ENCODE measurements at places on chromosomes 7 and 10.

DNA sequence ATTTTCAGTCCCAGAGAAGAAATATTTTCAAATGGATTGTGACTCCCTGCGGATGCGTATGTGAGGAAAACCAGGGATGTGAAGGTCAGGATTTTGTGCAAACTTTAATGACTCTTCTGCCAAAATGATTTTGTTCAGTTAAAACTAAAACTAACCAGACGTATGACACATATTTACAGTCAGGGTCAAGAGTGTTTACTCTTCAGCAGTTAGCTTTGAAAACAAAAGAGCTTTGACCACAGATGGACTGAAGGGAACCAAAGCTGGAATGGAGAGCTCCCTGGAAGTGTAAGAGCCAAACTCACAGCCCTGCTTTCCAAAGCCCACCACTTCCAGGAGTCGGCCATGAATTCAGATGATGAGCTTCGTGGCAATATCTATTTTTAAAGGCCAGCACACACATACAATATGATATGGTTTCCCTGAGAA, 15.5 kb downstream of the SVIL start:
- peak; percentile 9 for DNase-seq

DNA sequence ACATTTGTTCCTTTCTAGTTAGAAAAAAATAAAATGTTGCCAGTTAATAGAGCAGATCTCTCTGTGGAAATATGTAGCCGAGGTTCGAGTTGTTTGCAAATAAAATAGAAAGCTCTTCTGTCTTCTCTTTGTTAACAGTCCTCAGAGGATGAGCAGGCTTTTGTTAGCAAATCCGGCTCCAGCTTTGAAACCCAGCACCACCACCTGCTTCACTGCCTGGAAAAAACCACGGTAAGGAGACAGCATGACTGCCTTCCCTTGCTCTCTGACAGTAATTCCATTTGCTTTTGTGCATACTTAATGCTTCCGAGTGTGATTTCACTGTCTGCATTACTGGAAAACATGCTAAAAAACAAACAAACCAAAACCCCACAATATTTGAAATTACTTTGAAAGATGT, 115.6 kb downstream of the TSPAN12 start:
- peak; percentile 53 for DNase-seq

DNA sequence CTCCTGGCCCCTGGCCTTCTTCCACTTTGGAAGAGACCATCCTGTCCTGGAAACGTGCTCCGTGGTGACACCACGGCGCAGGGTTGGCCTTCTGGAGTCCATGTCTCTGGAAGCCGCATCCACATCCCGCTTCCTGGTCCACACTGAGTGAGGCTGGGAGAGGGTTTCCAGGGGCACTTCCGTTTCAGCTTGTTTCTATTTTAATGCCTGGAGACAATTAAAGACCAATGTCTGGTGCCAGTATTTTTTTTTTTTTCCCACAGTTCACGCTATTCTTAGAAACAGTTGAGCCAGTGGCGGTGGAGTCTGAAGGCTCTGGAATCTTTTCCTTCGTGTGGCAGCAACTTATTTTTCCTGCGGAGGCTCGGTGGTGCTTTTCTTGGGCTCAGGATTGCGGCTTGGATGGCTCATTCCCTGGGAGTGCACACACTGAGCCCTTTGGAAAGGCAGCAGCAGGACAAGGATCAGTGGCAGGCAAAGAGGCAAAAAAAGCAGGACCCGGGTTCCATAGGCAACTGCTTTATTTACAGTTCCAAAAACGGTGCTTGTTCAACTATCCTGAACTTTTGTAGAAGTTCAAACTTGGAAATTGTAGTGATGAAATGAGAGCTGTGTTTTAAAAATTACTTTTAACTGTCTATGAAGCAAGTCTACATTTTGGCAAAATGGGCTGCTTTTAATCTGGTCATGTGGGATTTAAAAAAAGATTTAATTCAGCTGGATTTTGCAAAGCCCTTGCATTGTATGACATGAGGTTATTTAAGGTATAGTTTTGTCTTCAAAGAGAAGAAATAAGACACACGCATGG, 202.8 kb downstream of the BAMBI start:
- DNase-seq = no peak

DNA sequence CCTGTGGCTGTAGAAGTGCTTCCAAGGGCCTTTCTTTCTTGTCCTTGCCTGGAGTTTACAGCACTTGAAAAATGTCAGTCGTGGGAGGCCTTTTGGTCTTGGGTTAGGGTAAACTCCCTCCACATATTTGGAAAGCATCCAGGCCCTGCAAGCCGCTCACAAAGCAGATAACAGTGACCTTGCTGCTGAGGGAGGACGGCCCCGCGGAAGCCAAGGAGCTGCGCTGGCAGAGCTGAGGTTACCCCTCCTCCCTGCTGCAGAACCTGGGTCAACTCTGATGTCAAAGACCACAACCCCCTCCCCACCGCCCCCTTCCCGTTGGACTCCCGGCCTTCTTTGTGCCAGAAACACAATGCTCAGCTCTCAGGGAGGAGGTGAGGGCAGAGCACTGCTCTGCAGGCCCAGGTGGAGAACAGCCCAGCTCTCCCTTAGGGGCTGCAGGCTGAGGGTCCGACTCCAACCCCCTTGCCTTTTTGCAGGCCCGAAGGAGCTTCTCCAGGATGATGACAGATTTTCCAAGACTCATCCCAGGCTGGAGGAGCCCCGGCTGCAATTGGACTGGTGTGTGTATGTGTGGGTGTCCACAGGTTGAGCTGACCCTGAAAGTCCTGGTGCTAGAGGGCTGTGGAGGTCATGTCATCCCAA, 957.6 kb upstream of the ZNF722 start:
- DNase-seq = no peak

- peak; percentile 73 for DNase-seq
Observed at GRCh38 chr10:119177708-119178371, 772 bp downstream of the PRDX3 start.

- DNase-seq = no peak
Observed at GRCh38 chr10:72088889-72089575, 681 bp upstream of the SPOCK2 start.

DNA sequence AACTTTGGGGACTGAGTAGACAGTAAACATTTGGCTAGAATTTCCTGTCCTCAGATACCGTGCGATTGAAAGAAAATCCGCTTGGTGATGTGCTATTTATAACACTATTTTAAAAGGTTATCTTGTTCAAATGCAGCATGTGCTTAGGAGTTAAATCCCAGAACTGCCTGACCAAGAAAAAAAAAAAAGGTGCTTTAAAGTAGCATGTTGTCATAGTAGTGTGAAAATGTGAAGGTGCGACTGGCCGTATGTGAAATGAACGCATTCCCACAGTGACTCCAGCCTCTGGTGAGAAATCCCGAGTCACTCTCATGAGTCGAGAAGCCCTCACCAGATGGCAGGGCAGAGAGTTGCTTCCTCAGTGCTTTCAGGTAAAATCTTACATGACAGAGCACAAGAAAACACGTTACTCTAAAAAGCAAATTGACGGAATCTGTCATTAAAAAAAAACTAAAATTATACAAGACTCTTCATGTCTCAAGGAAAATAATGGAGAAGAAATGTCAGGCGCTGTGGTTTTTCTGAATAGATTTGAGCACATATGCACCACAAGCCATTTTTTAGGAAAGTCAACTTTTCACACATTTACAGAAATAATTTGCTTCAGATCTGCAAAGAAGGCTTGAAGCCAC, 18.4 kb upstream of the KLF6 start:
- DNase-seq = no peak

- no peak for DNase-seq
Observed at GRCh38 chr10:36094096-36094495, 452.0 kb upstream of the FZD8 start.

- DNase-seq = peak; percentile 2
Observed at GRCh38 chr10:92886334-92886961, 38.1 kb downstream of the EXOC6 start.

DNA sequence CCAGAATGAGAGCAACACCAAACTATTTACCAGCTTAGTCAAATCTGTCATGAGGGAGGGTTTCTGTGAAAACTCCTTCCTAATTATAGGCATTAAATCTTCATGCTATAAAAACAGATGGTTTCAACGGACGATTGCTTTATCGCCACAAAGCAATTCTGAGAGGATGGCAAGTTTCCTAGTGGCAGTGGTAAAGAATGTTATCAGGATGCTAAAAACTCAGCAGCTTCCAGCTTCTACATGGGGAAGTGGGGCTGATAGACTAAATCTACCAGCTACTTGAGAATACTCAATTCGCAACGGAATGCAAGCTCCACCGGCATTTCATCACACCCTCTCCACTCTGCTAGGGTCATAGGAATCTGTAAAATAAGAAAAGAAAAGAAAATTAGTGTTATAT, 41.8 kb downstream of the JCAD start:
- no peak for DNase-seq

- DNase-seq = no peak
Observed at GRCh38 chr7:101241015-101241363, 3.4 kb upstream of the CLDN15 start.

DNA sequence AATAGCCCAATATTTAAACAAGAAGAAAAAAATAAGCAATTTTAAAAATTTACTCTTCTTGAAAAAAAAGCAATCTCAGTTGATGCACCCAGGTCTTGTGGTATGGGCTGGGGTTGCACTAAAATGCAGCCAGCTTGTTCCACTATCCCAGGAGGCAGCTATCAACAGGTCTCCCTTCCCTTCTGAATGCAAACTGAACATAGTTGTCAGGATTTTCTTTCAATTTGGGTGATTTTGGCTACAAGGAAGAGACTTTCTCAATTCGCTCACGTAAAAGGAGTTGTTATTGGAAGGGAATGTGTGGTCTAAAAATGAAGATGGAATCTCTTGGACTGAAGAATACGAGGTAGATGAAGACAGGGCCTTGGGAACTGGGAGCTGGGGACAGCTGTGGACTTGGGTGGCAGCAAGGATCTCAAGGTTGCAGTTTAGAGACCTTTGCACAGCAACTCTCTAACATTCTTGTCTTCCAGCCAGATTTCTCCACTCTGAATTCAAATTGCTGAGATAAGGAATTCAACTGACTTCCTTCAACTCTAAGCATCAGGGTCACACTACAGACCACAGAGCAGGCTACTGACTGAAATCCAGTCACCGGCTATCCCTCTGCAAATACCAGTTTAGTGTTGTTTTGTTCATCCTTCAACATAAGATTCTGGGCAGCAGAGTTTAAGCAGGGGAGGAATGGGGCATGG, 3.1 kb upstream of the TMEM26 start:
- DNase-seq = no peak

- DNase-seq = no peak
Observed at GRCh38 chr7:121504482-121504881, 108.4 kb upstream of the FAM3C start.

DNA sequence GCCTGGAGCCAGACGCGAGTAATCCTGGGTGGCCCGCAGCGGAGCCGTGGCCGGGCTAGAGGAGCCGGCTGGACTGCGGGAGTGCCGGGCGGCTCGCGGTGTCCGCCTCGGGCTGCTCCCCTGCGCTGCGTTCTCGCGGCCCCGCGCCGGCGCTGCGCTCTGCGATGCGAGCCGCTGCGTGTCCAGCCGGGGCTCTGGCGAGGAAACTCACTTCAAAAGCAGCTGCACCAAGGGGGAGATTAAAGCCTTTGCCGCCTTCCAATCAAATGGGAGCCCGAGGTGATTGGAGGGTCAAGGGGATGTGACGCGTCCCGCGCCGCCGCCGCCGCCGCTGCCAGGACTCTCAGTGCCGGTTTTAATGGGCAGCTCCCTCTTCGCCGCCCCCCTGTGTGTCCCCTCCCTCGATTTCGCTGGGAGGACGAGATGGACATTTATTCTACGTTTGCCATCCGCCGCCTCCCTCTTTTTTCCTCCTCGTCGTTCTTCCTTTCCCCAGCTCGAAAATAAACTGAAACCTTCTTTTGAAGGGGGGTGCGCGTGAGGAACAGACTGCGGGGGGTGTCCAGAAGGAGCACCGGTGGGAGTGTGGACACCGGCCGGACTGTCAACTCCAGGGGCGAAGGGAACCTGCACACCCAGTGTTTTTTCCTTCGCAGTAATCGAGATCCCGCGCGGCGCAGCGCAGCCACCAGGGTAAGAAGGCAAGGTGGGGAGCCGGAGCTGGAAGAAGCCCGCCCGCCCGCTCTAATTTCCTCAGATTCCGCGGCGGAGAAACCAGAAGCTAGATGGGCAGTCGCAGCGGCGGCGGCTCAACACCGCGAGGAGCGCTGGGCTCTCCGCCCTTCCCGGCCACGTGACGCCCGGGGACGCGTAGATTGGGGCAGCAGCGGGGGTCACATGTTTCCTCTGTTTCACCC, at the start of gene ZNF503:
TSS of gene ZNF503 (minus strand) at position 196 of the 917 bp plus-strand sequence. CDS start 345 bp downstream, outside the sequence.
- peak; percentile 95 for DNase-seq

DNA sequence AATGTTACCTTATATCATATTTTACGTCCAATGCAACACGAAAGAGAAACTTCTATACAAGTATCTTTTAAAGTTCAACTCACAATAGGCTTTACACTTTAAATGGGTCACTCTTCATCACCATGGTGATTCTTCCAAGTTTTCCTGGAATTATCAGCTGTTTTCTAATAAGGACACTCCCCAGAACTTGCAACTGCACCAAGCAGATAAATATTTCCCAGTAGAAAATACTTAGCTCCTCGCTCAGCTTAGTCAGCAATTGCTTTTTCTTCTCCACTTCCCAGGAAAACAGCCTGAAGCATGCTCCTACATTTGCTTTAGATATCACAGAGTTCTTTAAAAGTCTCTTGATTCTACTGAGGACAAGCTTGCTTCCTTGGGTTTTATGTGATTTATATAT, 25.7 kb upstream of the ADD3 start:
- no peak for DNase-seq

DNA sequence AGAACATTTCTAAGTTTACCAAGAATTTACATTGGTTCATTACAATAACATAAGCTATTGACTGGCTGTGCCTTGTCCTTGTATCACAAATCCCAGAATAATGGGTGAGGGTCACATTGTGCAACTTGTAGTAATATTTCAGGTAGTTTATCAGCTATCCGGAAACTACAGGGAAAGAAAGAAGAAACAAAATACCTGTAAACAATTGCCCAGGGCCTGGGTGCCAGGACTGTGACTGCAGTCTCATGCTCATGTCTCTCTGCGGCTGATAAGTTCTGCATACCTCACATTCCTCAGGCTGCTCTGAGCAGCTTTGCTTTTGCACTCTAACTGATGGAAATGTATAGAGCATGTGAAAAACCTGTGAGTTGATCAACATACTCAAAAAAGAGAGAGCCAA, 131.8 kb upstream of the TRIM24 start:
- no peak for DNase-seq

GRCh38 chr10:71638064-71638821, 81.3 kb downstream of the C10orf105 start:
- DNase-seq = no peak

- DNase-seq = peak; percentile 64
Observed at GRCh38 chr7:39073432-39073831, 95.7 kb downstream of the POU6F2 start.

GRCh38 chr7:41323806-41324205, 379.1 kb downstream of the INHBA start:
- DNase-seq = no peak

- no peak for DNase-seq
Observed at GRCh38 chr10:101769541-101770180, 6.3 kb downstream of the FGF8 start.

Measured in NCI-H1417 (cell line).